Anterior cingulate cortex (tissue), 58 donors: ENCODE measurements at places on chromosomes 7 and 10.

- DNase-seq: no peak
Observed at GRCh38 chr10:74223755-74224529, 72.9 kb downstream of the ADK start.

- DNase-seq: no peak
Observed at GRCh38 chr7:36387435-36388231, 2.0 kb upstream of the ANLN start.

- no peak for DNase-seq
Observed at GRCh38 chr10:86693721-86694369, 25.5 kb downstream of the LDB3 start.

DNA sequence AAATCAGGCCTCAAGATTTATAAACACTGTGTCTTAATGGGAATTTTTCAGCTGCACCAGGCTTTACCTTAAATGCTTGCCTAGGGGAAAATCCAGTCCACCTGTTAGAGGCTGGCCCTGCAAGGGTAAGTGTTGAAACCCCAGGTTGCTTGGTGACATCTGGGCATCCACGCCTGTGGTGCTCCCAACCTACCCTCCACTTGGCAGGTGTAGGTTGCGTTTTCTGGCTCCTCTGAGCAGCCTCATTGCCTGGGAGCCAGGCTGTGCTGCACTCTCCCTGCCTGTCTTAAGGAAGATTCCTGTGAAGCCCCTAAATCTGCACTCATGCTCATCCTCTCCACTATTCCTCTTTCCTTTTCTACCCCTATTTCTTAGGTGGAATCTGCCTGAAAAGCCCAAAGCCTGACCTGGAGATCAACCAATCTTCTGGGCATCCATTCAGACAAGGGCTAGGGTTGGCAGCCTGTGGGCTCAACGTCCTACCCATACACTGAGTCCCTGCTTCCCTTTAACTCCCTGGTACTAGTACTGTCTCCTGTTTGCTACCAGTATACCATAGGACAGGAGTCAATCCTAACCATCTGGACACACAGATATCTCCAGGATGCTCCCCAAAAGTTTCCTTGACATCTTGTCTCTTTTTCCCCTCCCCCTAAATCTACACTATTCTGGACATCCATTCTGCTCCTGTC lies 150.4 kb downstream of the PDE1C start:
- DNase-seq: no peak

DNA sequence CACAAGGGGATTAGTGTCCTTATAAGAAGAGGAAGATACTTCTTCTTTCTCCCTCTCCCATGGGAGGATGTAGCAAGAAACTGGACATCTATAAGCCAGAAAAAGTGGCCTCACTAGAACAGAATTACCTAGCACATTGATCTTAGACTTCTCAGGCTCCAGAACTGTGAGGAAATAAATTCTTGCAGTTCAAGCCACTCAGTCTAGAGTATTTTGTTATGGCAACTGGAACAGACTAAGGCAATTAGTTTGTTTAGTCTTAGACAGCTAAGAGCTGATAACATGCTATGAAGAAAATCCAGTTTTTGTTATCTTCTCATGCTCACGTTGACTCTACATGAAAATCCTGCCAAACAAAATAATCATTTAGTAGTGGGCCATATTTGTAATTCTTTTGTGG lies 627.6 kb upstream of the PHF14 start:
- no peak for DNase-seq

DNA sequence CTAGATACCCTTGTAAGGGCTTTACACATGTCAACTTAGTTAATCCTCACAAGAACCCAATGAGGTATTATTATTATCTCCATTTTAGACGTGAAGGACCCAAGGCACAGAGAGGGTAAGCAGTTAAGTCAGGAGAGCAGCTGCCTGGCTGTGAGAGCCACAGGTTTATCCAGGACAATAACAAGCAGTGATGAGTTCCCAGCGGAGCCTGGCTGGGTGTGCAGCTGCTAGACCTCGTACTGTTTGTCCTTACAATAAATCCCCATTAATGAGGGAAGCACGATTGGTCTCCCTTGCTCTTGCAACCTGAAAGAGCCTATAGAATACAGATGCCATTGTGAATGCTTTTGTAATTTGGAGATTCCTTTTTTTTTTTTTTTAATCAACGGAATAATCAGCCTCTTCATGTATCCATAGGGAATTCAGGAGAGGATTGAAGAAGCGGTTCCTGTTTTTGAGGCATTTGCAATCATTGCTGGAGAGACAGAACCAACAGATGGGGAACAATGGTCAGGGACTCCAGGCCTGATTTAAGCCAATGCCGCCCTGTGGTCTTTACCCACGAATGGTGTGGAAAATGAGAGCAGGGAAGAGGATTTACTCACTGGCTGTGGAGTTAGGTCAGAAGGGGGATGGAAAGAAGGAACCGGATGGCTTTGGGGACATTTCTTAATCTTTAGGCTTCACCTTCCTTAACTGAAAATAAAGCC lies 12.3 kb upstream of the ASB4 start:
- no peak for DNase-seq

DNA sequence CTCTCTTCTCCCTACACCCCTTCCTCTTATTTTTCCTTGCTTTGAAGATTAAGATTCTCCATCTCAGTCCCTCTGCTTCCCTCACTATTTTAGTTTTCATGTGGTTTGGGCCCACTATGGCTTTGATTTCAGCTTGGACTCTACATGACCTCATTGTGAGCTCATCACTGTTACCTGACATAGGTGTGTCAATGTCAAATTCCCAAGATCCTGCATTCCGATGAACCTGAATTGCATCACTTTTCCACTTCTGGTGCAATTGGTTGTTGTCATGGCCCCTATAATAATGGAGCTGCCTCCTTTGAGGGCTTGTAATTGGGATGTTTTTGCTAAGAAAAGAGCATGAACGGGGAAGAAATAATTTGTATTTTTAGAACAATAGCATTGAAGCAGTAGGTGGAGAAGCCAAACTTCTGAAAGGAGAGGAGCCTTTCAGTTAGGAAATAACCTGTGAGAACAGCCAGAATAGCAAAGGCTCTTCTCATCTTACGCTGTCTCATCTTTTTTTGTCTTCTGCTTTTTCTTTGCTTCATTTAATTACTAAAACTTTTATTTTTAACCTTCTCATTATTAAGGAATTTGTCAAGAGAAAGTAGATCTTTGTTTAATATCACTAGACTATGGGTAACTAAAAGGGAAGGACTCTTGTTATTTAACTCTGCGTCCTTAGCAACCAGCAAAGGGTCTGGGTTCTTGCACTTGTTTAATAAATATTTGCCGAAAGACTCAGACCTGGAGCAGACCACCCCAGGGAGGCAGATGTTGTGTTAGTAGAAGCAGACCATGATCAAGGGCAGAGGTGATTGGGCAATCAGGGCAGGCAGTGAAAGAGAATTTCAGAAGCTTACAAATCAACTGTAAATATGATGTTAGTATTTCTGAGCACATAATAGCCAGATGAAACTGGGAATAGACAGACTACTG lies 95.4 kb downstream of the TES start:
- DNase-seq: no peak

DNA sequence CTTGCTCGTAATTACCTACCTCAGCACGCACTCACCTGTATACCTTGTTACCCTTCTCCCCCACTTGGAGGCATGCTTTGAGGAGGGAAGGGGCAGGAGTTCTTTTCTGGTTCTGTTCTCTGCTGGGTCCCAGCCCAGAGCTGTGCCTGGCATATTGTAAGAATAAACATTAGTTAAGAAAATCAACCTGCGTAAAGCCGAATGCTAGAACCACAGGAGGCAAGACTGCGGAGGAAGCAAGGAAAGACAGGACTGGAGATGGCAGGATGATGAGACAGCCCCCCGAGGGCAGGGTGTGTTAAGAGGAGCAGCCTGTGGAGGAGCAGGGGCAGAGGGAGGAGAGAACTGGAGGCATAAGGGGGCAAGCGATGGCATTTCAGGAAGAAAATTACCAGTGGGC lies 9.5 kb downstream of the C10orf53 start:
- no peak for DNase-seq

DNA sequence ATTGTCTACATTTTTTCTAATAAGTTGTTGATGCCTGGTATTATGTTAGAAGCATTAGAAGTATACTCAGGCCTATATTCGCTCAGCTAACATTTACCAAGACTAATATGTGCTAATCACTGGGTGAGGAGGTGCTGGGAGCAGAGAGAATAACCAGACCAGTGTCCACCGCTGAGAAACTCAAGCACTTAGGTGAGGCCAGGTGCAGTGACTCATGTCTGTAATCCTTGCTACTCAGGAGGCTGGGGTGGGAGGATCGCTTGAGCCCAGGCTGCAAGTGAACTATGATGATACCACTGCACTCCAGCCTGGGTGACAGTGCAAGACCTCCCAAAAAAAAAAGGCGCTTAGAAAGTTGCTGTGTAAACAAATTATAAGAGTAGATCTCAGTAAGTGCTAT lies 182.2 kb upstream of the AOAH start:
- DNase-seq: no peak

DNA sequence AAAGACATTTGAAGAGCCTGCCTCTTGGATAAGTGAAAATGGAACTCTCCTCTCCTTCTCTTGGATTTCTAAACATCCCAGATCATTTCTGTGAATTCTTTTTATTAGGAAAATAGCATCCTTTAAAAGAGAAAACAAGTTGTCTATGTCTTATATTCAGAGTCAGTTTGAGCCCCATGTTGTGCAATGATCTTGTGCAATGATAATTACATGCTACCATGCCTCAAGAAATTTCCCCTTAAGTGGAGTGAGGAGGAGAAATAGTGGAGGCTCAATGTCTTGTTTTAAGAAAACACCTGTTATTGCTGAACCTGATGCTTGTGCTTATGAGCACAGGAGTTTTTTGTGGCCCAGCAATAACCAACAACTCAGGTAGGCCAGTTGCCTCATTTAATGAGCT lies 103.6 kb downstream of the NPSR1 start:
- no peak for DNase-seq

DNA sequence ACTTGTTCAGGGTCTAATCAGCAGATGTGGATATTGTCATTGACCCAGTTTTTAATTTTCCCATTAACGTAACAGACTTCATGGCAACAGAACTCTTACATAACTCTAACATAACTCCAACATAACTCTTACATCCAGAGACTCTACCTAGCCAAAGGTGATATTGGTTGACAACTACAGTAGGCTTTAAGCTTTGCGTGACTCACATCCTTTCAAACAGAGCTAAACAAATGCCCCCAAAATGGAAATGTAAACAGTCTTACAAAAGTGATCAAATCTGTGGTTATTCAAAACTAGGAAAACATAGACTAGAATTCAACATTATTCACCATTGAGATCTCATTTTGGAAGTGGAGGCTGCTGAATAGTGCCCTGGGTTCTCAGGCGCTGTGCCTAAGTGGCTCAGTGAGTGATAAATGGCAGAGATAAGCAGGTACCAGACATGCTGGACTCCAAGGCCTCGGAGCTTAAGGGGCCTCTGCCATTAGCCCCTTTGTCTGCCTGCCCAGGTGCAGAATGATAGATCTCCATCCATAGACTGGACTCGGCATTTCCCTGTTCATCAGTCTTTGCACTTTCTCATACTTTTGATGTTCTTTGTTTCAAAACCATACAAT lies 34.3 kb upstream of the BTBD16 start:
- DNase-seq: no peak

DNA sequence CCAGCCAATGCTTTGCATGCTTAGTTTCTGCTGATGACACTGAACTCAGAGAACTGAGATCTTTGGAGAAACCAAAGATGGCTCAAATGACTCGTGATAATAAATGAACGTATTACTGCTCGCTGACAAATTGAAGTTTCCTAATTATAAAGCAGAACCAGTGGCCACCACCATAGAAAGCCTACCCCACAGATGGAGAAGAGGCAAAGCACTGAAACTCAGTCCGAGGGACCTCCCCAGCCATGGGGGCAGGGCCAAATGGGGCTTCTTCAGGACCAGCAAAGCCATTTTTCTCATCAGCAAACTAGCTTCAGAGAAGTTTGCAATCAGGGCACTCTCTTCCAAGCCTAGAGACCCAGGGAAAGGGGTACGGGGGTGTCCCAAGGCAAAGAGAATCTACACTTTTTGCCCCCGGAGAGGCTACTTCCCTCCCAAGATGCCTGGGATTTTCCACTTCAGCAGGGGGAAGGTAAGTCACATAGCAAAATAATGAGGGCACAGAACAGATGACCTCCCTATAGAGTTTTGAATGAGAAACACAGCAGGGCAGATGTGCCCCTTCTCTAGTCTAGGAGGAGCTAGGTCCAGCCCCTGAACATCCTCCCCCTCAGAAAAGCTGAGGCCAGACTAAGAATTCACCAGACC lies 4.3 kb upstream of the IL6 start:
- DNase-seq: no peak

DNA sequence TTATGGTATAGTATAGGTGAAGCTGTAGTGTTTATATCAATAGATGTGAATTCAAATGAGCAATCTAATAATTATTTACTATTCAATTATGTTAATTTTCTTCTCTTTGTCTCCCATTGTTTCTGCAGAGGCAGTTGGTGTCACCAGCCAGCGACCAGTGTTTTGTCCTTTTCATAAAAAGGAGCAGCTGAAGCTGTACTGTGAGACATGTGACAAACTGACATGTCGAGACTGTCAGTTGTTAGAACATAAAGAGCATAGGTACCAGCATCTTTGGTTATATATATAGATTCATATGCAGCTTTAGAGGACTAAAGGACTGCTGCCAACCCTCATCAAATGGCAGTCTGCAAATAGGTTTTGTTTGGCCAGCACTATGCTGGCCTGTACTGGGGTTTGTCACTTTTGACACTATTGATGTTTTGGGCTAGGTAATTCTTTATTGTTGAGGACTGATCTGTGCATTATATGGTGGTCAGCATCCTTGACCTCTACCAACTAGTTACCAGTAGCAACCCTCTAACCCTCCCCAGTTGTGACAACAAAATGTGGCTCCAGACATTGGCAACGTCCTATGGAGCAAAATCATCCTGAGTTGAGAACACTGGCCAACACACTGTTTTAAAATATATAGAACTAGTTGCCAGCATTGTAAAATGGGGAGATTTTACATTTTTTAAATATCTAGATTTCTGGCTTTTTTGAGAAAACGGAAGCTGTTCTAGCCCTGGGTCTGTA lies 59.2 kb downstream of the TRIM24 start:
- DNase-seq: no peak

- no peak for DNase-seq
Observed at GRCh38 chr10:5482016-5482415, 17.4 kb downstream of the CALML5 start.

DNA sequence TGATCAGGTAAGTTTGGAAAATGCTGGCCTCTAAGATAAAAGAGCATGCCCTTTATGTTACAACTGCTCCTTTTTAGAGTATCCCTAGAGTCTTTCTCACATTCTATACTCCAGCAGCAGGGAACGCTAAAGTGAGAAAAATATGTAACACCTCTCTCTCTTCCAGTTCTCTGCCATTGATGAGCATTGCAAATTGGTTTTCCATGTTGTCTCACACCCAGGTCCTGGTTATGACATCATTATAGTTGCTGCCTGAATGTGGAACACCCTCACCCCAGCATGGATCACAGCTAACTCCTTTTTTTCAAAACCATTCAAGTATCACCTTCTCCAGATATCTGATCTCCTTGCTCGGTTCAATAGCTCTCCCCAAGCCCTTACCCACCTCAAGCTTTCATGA lies 84.4 kb downstream of the DGKI start:
- no peak for DNase-seq
